ENCODE measurements at places on chromosomes 3 and 15.

- no peak for DNase-seq
These were observed 2.3 kb downstream of the LYZL4 start for GRCh38 chr3:42408156-42408555.

DNA sequence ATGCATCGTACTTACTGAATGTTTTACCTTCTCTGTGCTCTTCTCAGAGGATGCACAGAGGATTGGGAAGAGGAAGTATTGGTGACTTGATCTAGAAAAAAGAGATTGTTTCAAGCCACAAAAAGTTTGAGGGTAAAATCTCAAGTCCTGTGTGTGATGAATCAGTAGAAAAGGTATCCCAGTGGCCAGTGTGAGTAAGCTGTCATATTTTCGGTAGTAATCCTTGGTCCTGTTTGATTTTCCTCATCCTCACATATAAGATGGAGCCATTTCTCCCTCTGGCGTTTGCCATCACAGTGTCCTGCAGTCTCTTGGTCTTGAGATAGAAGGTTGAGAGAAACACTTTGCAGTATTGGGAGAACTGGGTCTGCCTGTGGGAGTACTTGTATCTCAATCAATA lies 166.8 kb downstream of the LPP start:
- DNase-seq, result no peak

DNA sequence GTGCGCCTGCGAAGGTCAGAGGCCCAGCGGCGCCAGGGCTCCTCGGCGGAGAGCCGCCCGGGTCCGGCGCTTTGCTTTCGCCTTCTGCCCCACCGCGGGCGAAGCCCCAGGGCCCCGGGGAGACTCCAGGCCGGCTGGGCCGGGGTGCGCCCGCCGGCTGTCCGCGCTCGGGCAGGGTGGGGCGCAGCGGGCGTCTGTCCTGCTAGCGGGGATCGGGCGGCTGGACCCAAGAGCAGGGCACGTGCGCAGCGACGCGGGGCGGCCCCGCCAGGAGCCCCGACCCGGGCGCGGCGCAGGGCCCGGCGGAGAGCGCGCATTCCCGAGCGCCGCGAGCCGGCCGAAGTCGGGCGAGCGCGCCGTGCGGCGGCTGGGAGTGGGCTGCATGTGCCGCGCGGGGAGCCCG lies 569 bp upstream of the ALDH1A3 start:
- DNase-seq, result no peak

DNA sequence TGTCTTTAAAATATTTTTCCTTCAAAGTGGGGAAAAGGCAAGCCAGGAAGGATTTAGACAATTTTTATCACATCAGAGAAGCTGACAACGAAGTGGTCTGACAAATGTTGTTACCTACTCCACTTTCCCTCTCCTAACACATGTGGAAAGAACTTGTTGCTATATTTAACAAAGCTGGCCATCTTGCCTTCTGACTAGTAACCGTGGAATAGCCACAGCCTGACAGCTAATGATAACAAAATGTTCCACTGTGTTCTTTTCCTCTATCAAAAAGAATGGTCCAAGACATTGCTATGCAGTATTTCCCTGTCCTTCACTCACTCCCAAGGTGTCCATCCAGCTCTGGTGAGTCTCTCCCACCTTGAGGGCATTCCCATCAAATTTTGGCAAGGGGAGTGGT lies 481.4 kb upstream of the THBS1 start:
- no peak for DNase-seq

GRCh38 chr3:74862476-74862875 lies 248.0 kb upstream of the CNTN3 start:
- no peak for DNase-seq
